CD4-positive, alpha-beta memory T cell (primary cell): ENCODE measurements at places on chromosomes 16 and 17. TPM values are rescaled to one million over a fixed set of nuclear protein-coding genes. Genes with fewer than 3 reads are reported as not detected.

CFAP97D1 gene
- total RNA-seq = not detected

MT1M gene
- not detected for total RNA-seq

MPRIP gene
- 250 TPM for total RNA-seq

PRAC1 gene
- not detected for total RNA-seq

TSPOAP1 gene
- total RNA-seq = 15.8 TPM

HDAC5 gene
- total RNA-seq = 74.2 TPM

ASPA gene
- total RNA-seq = not detected
